Upper lobe of right lung (tissue), 1 donor: ENCODE measurements at places on chromosomes 5 and 9. TPM values are rescaled to one million over a fixed set of nuclear protein-coding genes. Genes with fewer than 3 reads are reported as not detected.

DNA sequence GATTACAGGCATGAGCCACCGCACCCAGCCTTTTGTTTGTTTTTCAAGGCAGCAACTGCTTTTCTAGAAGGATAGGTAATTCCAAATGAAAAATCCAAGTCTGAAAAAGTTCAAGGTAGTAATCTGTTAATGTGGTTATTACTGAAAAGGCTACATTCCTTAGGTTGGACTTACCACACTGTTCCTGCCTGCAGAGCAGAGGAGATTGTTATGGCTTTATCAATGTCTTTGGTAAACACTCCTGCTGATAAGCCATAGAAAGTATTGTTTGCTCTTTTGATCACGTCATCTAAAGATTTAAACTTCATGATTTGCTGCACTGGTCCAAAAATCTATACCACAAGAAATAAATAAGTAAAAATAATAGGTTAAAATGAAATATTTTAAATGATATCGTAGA lies 43.4 kb downstream of the ALDH1A1 start:
- DNase-seq: no peak

- DNase-seq: no peak
Observed at GRCh38 chr5:110549301-110549700, 177.2 kb downstream of the TMEM232 start.

Gene FAM151B
- total RNA-seq: 3.4 TPM

DNA sequence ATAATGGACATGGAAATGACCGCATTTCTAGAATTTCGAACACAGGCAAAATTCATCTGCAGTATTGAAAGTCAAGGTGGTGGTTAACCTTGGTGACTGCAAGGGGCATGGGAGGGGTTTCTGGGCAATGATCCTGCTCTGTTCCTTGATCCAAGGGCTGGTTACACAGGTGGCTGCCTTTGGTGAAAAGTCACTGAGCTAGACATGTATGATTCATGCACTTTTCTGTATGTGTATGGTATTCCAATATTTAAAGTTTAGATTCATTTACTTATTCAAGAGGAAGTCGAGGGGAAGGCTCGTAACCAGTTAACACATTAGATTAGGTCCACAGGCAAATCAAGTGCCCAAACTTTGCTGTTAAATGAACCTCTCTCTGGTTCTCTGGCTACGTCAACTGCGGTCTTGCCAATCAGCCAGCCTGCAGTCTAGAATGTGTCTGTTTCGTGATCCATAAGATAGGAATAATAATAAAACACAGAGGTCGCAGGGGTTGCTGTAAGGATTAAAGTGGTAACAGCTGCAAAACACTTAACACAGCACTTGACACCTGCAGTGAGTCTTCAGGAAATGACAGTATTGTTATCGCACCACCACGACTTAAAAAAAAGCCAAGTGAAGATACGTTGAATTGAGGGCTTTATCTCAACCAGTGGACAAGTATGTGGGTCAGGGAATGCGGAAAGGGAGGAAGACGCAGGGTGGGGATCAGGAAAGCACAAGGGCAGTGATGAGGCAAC lies 92.5 kb downstream of the TLE1 start:
- DNase-seq: no peak

Gene CDH6
- 9.4 TPM for total RNA-seq

GRCh38 chr5:8239198-8239597 lies 370.2 kb downstream of the MTRR start:
- DNase-seq: no peak

- no peak for DNase-seq
Observed at GRCh38 chr5:68344447-68345111, 129.0 kb downstream of the PIK3R1 start.

DNA sequence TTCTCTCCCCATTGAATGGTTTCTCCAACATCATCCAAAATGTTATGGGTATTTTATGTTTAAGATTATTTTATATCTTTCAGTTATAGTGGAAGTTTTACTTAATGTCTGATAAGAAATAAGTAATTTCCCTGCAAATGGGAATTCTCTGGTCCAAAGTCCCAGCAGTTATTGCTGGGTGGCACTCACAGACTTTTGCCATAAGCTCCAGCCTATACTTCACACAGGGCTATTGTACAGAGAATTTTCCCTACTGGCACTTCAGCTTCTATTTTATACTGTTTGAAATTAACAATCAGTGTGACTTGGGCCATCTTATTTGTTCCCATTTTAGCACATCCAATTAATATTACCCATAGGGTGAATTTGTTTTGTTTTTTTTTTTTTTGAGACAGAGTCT lies 32.9 kb downstream of the CD14 start:
- DNase-seq: no peak
